ENCODE measurements at places on chromosomes 1 and 21.
A peak's percentile ranks its signal among the peaks of the same experiment; 100 is the strongest.

DNA sequence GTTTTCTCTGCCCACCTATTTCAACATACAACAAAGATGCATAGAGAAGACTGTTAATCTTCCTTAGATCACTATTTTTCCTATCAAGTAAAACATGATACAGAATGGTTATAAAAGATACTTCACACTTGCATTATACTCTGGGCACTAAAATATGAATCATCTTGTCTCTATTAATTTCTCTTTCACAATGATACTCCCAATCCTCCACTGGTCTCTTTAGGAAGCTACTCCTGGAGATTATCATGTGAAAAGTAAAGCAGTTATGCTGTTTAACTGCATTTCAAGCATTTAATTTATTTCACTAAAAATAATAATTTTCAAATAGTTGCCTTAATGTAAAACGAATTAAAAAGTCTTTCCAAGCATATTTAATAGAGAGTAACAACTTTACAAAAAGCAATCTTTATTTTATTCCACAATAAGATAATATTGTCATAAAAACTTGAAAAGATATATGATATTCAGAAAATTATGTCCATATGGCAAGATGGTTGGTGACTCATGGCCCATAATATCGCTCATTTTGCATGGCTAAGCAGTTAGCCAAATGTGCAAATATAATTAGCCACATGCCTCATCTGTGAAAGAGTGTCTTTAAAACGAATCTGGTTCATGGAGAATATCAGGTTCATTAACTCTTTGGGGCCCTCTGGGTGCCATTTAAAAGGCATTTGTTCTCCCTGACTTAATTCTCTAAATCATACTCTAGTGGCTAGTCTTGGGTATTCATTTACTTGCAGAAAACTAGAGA lies 1569.0 kb upstream of the B3GALT2 start:
- no peak for DNase-seq

- DNase-seq: peak; percentile 30
Measured at GRCh38 chr1:200409203-200409760, 554 bp downstream of the ZNF281 start.

- DNase-seq: no peak
Measured at GRCh38 chr1:198199105-198199504, 42.3 kb downstream of the NEK7 start.

DNA sequence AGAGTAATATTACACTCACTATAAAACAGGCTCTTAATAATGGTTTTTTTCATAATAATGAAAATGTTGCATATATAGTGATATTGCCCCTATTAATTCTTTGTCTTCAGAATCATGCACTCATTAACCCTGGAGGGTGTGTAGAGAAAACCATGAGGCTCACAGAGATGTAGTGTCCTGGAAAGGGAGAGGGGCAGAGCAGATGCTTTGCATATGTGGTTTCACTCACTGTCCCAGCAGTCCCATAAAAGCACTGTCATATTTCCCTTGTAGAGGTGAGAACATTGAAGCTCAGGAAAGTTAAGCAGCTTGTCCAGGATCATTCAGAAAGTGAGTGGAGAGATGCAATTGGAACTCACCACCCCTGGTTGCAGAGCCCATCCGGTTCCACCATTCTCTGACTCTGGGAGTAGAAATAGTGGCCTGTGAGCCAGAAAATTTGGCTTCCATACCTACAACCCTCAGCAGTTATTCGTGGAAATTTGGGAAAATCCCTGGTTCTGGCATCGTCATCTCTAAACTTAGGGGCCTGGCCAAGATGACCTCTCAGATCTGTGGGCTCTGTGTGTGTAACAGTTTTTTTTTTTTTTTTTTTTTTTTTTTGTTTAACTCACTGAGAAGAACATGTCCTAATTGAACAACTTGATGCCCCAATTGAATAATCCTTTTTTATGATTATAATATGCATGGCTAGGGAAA lies 86.4 kb downstream of the RGL1 start:
- DNase-seq: no peak

GRCh38 chr1:219478811-219479210 lies 134.1 kb downstream of the ZC3H11B start:
- DNase-seq: no peak

DNA sequence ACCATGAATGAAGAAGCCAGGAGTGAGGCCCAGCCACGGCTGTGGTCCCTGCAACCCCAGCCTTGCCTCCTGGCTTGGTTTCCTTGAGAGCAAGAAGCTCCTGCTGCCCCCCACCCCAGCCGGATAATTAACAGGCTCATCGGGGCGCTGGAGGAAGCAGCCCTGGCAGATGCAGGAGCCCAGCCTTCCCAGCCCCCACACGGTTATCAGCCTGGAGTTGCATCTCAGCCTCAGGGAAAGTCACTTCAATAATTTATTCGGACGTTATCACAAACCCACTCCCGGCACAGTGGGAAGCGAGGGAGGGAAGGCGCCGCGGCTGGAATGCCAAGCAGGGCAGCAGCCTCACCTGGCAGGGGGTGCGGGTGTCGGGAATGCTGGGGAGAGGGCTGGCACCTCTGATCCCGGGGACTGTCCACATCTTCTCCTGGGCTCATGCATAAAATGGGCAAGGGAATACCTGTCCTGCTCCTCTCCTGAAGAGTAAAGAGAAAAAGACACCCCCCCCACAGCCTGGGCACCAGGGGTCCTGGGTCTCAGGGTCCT lies 43.3 kb upstream of the LRP8 start:
- DNase-seq: no peak

- no peak for DNase-seq
Measured at GRCh38 chr1:241020851-241021697, 335.9 kb downstream of the RGS7 start.

DNA sequence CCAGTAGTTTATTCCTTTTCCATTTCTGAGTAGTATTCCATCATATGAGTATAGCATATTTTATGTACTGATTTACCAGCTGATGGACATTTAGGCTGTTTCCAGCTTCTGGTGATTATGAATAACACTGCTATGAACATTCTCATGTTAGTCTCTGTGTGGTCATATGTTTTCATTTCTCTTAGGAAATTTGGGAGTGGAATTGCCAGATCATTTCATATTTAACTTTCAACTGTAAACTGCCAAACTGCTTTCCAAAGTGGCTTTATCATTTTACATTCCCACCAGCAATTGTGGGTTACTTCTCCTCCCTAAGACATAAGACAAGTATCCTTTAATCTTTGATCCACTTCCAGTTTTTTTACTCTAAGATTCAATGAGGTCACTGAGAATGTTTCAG lies 85.7 kb upstream of the RALGPS2 start:
- no peak for DNase-seq
